Hindlimb muscle (tissue), 1 donor: ENCODE measurements at places on chromosomes 12 and 14.

DNA sequence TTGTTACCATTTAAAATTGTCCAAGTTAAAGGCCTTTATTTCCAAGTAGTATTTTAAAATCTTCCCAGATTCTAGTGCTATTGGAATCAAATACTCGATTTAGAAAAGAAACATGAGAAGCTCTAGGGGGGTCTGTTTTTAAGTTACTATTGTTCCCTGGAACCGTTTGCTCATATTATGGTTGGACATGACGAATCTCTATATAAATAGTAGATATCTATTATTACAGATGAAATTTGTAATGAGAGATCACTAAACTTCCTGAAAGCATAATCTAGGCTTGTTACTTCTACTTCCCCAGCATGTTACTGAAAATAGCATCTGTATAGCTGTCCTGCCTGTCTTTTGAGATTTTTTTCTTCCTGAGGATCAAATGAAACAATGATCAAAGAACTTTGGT lies 70.1 kb downstream of the LGR5 start:
- no peak for DNase-seq

GRCh38 chr12:50055831-50056638 lies 1.4 kb upstream of the ASIC1 start:
- DNase-seq, result no peak

DNA sequence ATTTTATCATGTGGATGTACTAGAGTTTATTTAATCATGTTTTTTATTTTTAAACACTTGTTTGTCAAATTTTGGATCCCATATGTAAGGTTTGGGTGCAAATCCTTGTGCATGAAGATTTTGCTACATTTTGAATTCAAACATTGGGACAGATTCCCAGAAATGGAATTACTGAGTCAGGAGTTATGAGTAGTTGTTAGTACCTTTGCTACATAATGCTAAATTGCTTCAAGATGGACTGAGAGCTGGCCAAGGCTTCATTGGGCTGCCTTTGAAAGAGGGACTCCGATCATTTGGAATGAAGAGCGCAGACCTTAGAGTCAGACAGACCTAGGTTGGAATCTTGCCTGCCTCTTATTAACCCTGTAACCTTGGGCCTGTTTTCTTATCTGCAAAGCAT lies 154.9 kb upstream of the PWP1 start:
- DNase-seq, result peak; percentile 86

- no peak for DNase-seq
Observed at GRCh38 chr12:47245623-47246022, 165.9 kb upstream of the AMIGO2 start.

GRCh38 chr14:64186231-64187129 lies 107.7 kb downstream of the ESR2 start:
- no peak for DNase-seq

DNA sequence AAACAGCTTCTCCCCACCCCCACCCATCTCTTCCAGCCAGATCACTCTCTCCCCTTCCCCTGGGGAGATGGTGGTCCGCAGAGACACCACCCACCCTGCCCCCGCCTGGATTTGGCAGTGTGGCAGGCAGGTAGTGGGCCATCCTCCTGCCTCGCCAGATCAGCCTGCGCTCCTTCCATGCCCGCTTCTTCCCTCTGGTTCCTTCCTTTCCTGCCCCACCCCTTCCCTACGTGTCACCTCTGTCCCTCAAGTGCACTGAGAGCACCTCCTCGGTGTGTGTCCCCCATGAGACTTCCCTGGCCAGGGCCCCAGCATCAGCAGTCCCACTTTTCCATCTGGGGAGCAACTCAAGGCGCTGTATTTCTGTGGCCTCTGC lies 632 bp downstream of the NYNRIN start:
- DNase-seq, result no peak

GRCh38 chr12:113855998-113856397 lies 110.1 kb downstream of the RBM19 start:
- no peak for DNase-seq

DNA sequence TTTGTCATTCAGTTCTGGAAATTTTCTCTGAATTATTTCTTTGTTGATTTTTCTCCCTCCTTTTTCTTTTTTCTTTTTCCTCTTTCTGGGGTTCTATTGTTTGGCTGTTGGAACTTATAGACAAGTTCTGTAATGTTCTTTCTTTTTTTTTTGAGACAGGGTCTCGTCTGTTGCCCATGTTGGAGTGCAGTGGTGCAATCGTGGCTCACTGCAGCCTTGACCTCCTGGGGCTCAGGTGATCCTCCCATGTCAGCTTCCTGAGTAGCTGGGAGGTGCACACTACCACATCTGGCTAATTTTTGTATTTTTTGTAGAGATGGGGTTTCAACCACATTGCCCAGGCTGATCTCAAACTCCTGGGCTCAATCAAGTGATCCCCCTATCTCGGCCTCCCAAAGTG lies 30.1 kb upstream of the TBC1D30 start:
- DNase-seq, result no peak

GRCh38 chr12:120060717-120061116 lies 55.8 kb downstream of the RAB35 start:
- DNase-seq, result no peak

DNA sequence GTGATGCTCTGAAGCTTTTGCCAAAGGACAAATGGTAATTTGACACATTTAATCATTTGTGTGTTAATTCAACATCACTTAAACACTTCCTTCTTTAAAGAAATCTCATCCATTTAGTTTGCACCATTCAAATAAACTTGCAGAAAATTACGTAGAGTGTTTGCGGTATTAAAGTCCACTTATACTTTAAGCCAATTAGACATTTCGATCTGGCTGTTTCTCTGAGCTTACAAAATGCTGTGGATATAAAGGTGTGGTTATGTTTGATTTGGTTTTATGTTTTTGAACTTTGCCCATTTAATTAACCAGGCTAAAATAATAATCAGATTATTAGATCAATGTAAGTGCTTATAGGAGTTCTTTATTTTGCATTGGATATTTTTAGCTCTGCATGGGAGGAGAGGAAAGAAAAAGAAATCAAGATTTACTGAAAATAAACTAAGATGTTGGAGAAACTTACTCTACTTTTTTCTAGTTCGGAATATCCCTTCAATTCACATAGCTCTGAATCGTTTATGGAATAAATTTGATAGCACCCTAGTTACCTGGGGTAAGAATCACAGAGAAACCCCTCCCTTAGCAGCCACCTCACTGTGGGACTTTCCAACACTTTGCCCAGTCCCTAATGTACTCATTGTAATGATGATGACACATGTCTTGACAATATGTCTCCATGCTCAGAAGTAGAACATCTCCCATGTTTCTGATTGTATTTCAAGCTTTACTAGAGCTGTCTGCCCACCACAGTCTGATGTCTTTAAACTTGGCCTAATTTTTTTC lies 268.0 kb downstream of the BTG1 start:
- DNase-seq, result no peak

DNA sequence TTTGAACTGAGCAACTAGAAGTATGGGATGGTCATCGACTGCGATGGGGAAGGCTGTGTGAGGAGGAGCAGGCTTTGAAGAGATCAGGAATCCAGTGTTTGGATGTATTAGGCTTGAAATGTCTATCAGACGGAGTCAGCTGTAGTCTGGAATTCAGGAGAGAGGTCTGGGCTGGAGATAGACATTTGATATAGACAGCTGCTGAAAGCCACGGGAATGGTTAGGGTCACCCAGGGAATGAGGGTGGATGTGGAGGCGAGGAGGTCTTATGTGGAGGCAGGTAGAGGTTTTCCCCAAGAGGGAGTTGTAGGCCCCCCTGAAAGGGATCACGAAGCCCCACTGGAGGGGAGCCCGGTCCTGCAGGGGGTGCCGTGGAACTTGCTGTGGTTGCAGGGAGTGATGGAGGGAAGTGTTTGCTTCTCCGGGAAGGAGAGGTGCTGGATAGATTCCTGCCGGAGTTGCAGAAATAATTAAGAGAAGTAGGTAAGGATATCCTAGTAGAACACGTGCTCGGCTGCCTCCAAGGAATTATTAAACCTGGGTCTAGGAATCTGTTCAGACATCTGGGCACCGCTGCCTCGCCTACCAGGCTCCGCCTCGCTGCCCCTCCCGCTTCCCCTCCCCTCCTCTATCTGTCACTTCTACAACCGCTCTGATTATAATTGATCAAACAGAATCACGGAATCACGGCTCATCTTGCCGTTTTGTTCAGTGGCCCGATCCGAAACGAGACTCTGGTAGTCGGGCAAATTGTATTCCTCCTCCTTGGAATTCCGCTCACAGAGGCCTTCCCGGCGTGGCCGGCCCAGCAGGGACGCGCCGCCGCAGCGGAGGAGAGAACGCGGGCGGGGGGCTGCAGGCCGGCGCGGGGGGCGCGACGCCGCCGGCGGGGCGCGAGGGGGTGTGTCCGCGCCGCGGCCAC lies 826 bp upstream of the CACNA1C start:
- peak; percentile 26 for DNase-seq

DNA sequence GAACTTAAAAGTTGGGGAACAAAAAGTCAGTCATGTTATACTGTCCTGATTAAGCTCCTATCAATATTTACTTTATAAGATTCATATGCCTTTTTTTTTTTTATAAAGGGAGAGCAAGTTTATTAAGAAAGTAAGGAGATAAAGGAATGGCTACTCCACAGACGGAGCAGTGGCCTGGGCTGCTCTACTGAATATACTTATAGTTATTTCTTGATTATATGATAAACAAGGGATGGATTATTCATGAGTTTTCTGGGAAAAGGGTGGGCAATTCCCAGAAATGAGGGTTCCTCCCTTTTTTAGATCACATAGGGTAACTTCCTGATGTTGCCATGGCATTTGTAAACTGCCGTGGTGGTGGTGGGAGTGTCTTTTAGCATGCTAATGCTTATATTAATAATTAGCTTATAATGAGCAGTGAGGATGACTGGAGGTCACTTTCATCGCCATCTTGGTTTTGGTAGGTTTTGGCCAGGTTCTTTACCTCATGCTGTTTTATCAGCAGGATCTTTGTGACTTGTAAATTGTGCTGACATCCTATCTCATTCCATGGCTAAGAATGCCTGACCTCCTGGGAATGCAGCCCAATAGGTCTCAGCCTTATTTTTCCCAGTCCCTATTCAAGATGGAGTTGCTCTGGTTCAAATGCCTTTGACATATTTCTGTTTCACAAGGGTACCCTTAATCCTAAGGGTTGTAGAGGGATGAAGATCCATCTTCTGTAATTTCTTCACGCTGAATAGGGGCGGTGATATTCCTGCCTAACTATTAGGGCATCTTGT lies 73.9 kb downstream of the OTOGL start:
- no peak for DNase-seq

GRCh38 chr14:26926585-26926984 lies 328.8 kb upstream of the NOVA1 start:
- DNase-seq, result no peak

DNA sequence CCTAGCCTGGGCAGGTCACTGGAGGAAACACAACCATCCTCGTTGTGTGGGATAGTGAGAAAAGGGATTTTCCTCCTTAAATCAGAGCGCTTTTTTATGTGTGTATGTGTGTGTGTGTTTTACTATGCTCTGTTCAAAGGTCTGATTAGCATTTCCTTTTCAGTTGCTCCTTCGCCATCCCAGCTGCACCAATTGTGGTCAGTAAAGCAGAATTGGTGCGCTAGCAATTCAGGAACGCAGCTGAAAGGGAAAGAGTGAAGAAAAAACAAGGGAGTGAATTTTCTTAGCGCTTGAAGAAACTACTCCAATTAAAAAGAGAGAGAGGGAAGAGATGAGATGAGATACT lies 173.3 kb upstream of the PARP11 start:
- DNase-seq, result no peak

GRCh38 chr14:81535396-81536164 lies 1.9 kb upstream of the SEL1L start:
- no peak for DNase-seq

DNA sequence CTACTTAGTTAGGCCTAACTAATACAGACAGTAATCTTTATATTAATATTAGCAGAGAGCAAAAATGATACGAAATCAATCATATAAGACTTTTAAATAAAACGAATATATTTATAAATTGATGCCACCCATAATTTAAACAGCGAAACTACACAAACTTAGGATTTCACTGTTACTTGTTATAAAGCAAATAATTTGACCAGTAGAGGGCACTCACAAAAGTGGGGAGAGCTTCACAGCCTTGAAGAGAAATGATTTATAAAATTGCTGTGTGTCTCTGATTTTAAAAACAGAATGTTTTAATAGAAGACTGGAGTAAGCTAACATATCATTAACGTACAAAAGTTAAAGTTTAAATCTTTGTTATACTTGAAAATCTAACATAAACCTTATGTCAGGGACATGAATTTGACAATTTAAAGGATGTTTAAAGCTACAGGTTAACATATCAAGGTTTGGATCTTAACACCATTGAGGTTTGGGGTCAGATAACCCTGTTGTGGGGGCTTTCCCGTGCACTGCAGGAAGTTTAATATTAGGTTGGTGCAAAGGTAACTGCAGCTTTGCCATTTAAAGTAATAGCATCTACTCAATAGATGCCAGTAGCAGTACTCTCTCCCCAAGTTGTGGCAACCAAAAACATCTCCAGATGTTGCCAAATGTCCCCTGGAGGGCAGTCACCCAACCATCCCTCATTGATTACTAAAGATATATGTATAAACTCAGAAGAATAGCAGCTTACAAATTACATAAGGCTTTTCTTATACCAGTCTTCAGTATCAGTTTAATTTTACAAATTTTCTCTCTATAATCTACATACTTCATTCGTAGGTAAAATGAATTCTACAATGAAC lies 9.3 kb downstream of the KRAS start:
- peak; percentile 23 for DNase-seq

DNA sequence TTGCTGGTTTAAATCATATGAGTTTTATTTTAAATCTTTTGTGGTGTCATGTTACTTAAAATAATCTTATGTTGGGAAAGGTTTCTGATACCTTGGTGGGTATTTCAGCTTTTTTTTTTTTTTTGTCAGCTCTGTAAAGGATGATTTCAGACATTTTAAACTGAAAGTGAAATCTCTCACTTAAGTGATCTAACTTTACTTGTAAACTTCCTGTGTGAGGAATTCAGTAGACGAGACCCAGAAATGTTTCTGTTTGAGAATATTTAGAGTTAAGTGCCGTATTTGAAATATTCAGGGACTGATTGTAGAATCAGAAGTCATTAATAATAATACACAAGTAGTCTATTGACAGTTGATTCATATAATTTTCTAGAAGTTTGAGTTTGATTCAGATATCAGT lies 37.8 kb downstream of the PROX2 start:
- no peak for DNase-seq

DNA sequence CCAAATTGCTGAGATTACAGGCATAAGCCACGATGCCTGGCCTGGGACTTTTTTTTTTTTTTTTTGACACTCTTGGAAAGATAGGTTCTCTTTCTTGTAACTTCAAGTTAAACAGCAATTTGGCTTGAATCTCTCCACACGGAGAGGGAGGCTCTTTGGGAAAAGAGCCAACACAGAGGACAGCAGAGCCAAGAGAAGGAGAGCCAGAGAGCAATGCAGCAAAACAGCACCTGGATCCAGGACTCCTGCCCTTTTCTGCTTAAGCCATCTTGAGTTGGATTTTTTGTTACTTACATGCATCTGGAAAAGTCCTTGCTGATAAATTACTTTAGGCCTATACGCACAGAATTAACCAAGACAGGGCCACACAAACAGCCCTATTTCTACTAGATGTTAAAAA lies 176.8 kb downstream of the APAF1 start:
- DNase-seq, result peak; percentile 80

DNA sequence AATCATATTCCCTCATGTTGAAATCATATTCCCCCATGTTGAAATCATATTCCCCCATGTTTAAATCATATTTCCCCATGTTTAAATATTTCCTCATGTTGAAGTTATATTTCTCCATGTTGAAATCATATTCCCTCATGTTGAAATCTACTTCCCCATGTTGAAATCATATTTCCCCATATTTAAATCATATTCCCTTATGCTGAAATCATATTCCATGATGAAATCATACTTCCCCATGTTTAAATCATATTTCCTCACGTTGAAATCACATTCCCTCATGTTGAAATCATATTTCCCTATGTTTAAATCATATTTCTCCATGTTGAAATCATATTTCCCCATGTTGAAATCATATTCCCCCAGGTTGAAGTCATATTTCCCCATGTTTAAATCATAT lies 34.6 kb upstream of the ADGRD1 start:
- no peak for DNase-seq
